NCI-H2029 (cell line): ENCODE measurements at places on chromosomes 2 and 18.
A peak's percentile ranks its signal among the peaks of the same experiment; 100 is the strongest.

- DNase-seq, result no peak
These were observed 46.3 kb upstream of the SLC39A10 start for GRCh38 chr2:195610717-195611116.

DNA sequence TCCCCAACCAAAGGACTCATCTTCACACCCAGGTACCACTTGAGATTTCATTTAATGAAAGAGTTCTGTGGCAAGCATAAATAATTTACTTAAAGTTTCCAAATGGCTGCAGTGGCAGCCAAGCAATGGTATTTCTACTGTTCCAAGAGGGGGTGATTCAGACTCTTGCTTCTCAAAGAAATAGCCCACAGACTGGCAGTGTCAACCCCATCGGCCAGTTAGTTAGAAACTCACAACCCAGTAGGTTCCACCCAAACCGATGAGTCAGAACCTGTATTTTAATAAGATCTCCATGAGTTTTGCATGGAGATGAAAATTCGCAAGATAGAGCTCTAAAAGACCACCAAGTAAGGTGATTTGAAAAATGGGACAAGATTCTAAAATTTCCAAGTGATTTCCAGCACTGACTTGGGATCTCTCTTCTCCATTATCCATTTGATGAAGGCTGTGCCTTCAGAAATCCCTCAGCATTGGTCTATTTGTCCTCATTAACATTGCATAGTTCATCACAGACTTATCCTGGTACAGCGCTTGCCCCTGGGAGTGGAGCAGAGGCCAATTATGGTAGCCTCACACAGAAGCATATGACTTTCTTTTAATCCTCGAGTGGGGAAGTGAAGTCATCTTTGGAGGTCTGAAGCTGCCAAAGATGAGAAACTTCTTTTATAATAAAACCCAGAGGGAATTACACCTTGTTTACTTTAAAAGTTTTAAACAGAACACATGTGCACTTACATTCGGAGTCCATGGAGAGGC is 361.4 kb upstream of the ID2 start:
- no peak for DNase-seq

GRCh38 chr18:27964811-27965210 is 212.1 kb downstream of the CDH2 start:
- DNase-seq, result no peak

GRCh38 chr18:421247-422155 is 79.0 kb downstream of the COLEC12 start:
- no peak for DNase-seq

GRCh38 chr2:68734688-68735525 is at the start of gene ARHGAP25:
Gene ARHGAP25 (plus strand): TSS chr2:68734811. CDS start chr2:68735200, 389 bp downstream.
- DNase-seq, result no peak

- DNase-seq, result no peak
These were observed 19.4 kb upstream of the KIF1A start for GRCh38 chr2:240839152-240840143.

DNA sequence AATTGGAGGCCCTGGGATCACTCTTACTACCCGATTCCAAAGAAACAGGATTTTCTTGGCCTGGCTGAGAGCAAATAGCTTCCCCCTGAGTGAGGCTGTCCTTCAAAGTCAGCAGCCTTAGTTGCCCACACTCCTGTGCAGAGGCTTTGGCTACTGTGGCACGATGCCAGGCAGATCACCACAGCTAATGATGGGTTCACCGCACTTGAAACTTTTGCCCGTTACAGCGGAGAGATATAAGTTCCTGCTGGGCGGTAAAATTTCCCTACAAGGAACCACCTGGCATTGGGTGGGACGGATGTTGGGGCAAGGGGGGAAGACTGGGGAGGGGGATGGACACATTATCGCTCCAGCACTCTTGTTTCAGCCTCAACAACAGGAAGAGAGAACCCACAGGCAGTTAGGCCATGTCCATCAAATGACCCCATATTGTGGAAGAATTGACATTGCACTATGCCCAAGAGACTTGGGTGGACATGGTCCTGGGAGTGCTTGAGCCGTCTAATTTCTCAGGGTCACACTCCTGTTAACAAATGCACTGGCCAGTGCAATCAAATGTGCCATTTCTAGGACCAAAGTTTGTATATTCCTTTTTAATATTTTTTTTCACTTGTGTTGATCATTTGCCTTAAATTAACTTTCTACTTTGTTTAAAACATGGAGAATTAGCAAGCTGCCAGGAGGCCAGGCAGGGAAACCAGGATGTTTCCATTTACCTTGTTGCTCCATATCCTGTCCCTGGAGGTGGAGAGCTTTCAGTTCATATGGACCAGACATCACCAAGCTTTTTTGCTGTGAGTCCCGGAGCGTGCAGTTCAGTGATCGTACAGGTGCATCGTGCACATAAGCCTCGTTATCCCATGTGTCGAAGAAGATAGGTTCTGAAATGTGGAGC is 4.4 kb downstream of the IL1B start:
- no peak for DNase-seq

GRCh38 chr2:71530211-71530610 is 76.8 kb downstream of the DYSF start:
- DNase-seq, result no peak

- DNase-seq, result no peak
These were observed 926.8 kb upstream of the SLC39A10 start for GRCh38 chr2:194730266-194730665.

- no peak for DNase-seq
These were observed 364.8 kb upstream of the MEIS1 start for GRCh38 chr2:66069937-66070720.

GRCh38 chr2:83742117-83742782 is 716.8 kb downstream of the SUCLG1 start:
- DNase-seq, result peak; percentile 30

DNA sequence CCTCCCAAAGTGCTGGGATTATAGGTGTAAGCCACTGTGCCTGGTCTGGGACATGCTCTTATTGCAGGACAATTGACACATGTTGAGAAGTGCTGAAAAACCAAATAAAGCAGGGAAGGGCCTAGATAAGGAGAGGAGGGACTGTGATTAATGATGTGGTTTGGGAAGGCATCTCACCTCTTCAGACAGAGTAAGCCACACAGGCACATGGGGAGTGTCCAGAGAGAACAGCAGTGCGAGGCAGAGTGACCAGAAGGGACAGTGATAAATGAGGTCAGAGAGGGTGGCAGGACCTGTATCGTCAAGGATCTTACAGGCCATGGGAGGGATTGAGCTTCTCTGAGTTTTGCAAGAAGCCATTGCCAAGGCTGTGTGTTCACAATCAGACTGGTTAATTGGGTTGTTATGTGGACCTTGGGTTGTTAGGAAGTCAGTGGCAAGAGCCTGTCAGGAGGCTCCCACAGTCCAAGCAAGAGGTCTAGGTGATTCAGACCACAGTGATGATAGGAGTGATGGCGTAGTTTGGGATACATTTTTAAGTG is 58.5 kb downstream of the EIF5B start:
- no peak for DNase-seq

GRCh38 chr2:162782138-162782537 is 56.4 kb downstream of the KCNH7 start:
- no peak for DNase-seq
